ENCODE measurements at places on chromosomes 2 and 18.

DNA sequence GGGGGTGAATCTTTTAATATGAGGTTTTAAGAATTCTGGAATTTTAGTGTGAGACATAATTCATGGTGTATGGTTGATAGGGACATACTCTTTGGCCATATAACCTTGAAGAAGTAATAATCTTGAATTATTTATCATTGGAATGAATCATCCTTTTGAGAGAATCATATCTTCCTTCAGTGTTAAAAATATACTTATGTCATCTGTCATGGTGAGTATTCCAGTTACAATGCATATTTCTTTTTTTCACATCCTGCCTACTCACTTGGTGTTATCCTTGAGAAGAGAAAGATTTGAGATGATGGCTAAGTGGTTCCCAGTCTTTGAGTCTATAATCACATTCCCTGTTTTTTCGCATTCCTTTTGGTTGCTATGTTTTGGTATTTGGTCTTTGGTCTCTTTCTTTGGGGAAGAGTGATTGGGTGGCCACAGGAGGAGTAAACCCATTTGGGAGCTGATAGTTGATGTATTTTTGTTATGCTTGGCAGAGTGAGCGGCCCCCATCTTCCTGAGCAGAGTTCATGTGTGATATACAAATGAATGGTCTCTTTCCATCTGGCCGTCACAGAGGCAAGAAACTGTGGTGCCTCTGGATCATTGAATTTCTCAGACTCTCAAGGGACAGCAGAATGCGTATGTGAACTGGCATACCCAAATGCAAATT is 21.6 kb downstream of the ASAP2 start:
- peak; percentile 66 for DNase-seq

- DNase-seq: no peak
These were observed 95.4 kb upstream of the CCDC85A start for GRCh38 chr2:56088411-56088810.

- no peak for DNase-seq
These were observed 199.2 kb upstream of the TNP1 start for GRCh38 chr2:217058791-217059755.

GRCh38 chr2:47323822-47324171 is 79.2 kb upstream of the MSH2 start:
- DNase-seq: no peak

DNA sequence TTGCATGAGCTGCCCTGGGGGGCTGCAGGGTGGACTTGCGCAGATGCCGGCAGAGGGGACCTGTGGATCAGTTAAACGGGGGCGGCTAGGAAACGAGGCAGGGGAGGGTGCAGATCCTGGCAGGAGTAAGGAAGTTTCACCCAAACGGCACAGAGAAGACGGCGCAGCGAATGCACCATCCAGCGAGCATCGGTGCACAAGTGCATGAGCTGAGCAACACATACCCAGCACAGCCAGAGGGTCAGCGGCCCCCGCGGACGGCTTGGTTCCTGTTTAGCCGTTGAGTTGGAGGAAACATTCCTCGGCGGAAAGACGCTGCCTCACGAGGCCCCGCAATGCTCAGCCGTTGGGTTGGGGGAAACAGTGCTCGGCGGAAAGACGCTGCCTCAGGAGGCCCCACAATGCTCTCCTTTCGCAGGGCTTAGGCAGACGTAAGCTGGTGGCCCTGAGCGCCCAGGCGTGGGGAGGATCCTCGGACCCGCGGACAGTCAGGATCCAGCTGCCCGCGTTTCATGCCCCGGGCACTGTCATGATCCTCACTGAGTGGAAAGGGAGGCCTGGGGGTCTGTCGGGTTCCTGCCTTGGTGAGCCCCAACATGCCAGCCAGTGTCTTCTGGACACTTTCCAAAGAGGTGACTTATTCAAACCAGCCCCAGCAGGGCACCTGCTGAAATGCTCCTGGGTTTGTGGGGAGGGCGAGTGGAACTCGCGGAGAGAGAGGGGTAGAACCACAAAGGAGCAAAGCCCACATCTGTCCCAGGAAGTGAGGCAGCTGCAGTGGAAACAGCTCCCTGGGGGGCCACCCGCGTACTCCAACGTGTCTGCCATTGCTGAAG is 86.3 kb downstream of the NDUFA10 start:
- DNase-seq: no peak

DNA sequence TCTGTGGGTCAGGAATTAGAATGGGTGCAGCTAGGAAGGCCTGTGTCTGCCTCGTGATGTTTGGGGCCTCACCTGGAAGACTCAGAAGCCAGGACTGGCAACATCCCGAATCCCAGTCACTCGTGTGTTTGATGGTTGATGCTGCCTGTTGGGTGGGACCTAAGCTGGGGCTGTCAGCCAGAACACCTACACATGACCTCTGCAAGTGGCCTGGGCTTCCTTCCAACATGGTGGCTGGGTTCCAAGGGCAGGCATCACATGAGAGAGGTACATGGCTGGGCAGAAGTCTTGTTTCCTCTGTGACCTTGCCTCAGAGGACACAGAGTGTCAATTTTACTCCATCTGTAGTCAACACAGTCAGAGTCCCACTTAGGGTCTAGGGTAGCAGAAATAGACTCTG is 177.8 kb downstream of the GBX2 start:
- no peak for DNase-seq

DNA sequence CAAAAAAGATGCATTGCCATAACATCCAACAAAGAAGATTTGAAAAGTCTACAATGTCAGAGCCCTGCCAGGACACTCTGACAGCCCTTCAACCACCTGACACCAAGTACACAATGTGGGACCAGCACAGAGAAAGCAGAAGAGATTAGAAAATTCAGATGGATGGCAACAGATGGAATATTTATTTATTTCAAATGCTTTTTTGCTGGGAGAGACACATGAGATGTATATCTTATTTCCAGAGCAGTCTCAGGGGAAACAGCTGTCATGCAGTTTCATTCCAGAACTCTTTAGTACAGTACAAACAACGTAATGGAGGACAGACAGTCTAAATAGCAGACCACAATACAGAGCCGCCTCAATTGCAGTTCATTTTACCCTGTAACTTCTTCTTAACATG is 110.1 kb downstream of the MAIP1 start:
- no peak for DNase-seq

- DNase-seq: peak; percentile 97
These were observed 173.5 kb downstream of the ALK start for GRCh38 chr2:29747786-29748470.

GRCh38 chr18:66682855-66683322 is 79.0 kb upstream of the CDH19 start:
- no peak for DNase-seq
